ENCODE measurements at places on chromosomes 1 and 21.

- peak; percentile 13 for DNase-seq
These were observed 87.5 kb upstream of the FMN2 start for GRCh38 chr1:240004086-240004749.

DNA sequence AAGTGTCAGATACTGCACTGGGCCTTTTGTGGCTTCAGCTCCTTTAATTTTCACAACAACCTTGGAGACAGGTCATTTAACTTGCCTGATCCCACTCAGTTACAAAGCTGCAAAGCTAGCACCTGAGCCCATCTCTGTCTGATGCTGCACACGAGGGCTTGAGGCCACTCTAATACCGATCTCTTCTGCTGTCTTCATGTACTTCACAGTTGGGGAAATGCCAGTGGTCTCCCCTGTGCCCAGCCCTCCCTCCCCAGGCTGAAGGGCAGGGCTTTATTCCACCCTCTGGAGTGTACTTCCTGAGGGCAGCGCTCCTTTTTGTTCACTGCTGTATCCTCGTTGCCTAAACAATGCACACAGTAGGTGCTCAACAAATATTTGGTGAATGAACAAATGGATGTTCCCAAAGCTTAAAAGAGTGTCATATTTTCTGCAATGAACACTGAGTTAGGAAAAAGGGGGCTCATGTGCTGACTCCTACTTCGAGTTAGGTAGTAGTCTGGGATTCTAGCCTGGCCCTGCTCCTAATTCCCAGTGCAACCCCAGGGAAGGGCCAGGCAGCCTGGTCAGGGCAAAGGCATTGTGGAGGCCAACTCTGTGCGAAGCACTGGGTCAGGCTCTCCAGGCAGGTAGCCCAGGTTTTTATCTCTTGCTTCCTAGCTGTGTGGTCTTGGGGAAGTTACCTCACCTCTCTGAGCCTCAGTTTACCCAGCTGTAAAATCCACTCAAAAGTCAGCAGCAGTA lies 1.1 kb downstream of the TMCO4 start:
- DNase-seq, result no peak

GRCh38 chr1:234240680-234241079 lies 132.6 kb upstream of the COA6 start:
- DNase-seq, result no peak

- DNase-seq, result peak; percentile 33
These were observed 114.3 kb downstream of the RERE start for GRCh38 chr1:8702850-8703810.

DNA sequence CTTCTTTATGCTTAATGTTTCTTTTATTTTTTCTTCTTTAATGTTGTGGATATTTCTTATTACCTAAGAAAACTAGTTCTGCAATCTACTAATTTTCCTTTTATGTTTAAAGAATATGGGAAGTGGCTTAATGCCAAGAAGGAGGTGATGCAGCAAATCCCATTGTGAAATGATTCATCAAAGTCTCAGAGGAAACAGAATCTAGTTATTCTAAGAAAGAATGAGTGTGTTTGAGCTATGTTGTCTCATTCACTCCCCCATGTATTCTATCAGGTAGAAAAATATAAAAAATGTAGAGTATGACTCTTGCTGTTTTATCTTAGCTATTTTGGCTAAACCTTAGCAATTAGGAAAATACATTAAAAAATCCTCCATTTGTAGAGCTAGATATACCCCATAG lies 659.9 kb upstream of the RGS18 start:
- DNase-seq, result no peak

GRCh38 chr1:187153047-187153446 lies 324.3 kb downstream of the PLA2G4A start:
- DNase-seq, result no peak

DNA sequence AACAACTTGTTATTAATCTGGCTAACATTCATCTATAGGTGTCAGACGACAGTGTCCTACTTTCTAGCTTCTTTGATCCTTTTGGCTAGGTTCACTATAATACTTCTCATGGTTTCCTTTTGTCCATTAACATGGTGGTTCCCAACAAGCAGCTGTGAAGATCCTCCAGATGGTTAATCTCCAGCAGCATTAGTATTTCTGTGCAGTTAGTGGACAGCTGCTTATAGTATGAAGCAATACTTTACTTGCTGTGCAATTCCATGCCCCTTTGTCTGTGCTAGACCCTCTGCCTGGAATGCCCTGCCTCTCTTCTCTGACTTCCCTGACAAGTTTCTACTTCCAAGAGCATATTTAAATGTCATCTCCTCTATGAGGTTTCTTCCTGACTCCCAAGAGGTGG lies 41.7 kb upstream of the ARHGAP29 start:
- no peak for DNase-seq

DNA sequence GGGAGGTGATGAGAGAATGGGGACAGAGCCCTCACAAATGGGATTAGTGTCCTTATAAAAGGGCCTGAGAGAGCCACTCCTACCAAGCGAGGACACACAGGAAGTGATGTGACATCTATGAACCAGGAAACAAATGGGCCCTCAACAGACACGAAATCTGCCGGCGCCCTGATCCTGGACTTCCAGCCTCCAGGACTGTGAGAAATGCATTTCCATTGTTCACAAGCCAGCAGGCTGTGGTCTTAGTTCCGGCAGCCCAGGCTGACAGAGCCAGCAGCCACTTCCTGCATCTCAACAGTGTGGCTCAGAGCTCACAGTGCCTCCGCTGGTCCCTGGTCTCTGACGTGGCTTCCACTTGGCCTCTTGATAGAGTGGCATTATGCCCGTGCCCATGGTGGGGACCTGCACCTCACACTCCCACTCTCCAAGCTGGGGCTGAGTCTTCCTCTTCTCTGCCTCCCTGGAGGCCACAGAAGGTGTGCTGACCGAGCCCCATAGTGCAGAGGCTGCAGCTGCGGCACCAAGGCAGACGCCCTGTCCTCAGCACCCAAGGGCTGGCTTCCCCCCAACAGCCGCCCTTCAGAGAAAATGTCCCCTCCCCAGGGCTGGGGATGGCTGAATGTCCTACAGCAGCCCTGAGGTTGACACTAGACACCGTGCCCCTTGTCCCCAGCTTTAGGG lies 44.9 kb downstream of the ACOT7 start:
- DNase-seq, result peak; percentile 64

Data from CD4-positive, alpha-beta T cell treated with Interleukin-15 for 4 hours (primary cell).